ENCODE measurements at places on chromosomes 13 and 19.

DNA sequence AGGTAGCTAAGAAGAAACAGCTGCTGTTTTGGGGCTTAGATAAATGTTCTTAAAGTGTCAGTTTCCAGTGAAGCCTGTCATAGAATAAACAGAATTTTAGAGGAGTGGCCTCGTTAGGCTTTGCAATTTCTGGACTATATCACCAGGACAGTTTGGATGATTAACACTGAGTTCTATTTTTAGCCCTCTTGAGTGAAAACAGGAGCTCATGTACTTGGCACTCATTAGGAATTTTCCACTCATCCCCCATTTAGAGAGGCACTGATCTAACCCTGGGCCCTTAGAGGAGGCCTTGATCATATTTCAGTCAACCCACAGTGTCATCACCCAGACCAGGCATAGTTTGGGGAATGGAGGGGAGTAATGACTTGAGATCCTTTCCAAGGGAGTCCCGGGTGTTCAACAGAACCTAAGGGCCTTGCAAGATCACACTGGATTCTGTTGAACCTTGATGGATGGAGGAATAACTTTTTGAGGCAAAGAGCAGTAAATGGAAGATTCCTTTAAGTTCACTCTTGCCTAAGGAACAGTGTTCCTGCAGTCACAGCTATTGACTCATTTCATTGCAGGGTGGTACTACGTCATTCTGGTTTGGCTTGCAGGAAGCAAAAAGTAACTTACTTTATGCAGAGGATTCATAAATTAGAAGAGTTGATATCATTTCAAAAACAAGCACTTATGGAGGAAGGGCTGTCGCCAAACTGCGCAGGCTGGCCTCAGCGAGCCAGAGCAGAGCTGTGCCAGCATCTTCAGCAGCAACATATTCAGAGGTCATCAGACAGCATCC is 160.2 kb downstream of the SLC7A1 start:
- DNase-seq: no peak

DNA sequence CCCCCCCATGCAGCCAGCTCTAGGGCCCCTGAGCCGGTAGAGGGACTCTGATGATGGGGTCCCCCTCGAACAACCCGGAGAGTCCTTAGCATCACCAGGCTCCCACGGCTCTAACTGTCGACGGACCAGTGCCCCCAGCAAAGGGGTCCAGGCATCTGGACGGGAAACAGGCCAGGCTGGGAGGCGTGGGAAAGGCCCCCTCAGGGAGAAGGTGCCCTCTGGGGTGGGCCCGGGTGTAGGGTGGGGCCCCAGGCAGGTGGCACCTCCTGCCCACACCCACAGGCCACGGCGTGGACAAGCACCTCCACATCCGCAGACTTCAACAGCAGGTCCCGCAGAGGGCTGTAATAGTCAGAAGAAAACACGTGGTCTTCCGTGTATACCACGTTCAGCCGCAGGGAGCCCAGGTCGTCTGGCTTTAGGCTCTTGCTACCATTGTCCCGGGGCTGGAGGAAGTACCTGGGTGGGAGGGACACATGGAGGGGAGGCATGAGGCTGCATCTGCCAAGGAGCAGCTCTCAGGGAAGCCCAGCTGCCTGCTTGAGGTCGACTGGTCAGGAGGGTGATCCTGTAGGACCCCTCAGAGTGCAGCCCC is 44.7 kb upstream of the C13orf46 start:
- DNase-seq: no peak

- no peak for DNase-seq
Measured at GRCh38 chr13:49240017-49240416, 7.7 kb upstream of the CDADC1 start.

DNA sequence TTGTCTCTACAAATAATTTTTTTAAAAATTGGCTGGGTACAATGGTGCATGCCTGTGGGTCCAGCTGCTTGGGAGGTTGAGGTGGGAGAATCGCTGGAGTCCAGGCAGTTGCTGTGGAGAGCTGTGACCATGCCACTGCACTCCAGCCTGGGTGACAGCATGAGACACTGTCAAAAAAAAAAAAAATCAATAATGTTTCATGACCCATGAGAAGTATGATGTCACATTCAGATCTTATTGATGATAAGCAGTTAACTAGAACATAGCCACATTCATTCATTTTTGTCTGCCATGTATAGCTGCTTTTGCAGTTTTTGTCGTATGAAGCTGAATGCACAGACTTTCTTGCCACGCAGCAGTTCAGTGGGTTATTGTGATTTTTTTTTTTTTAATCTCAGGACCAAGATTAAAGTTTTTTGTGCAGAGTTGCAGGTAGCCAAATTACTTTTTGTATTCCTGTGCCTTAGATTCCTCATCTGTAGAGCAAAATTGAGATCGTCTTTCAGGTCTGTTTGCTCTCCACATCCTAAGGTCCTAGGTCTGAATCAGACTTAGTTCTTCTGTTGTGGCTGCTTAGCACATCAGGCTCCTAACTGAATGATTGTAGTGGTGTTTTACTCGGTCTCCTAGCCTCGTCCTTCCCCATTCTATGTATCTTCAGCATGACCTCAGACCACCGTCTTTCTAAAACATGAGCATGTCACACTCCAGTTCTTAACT is 145.2 kb downstream of the GGACT start:
- no peak for DNase-seq

GRCh38 chr19:27779954-27780353 is 1433.0 kb downstream of the UQCRFS1 start:
- no peak for DNase-seq

GRCh38 chr13:113884821-113885220 is 20.9 kb upstream of the GAS6 start:
- no peak for DNase-seq

DNA sequence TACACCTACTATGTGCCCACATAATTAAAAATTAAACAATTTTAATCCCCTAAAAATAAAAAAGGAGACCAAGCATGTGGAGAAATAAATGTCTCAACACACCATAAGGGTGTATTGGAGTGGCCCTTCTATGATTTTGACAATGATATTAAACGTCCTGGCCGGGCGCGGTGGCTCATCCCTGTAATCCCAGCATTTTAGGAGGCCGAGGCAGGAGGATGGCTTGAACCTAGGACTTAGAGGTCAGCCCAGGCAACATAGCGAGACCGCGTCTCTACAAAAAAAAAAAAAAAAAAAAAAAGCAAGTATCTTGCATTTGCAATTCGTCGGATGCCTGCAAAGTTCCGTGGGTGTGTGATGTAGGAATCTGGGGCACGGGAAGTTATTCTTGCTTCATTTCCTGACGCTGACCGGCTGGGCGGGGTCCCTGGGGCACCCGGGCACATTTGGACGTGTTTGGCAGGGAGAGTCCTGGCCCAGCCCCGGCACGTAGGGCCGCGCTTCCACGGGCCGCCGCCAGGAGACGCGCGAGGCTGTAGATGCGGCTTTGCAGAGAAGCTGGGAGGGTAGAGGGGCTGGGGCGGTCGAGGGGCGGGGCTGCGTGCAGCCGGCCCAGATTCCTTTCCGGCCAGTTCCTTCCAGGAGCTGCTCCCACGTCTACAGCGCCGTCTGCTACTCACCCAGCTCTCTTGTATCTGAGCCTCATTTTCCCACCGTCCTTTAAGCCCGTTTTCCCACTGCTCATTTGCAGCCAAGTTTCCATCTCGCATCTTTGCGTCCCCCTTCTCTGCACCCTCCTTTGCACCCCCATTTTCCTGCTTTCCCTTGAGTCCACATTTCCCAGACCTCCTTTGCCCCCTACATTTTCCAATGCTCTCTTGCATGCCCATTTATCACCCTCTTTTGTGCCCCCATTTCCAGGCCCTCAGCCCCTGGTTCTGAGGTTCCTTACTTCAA is 2.2 kb upstream of the TSPAN16 start:
- DNase-seq: peak; percentile 46

DNA sequence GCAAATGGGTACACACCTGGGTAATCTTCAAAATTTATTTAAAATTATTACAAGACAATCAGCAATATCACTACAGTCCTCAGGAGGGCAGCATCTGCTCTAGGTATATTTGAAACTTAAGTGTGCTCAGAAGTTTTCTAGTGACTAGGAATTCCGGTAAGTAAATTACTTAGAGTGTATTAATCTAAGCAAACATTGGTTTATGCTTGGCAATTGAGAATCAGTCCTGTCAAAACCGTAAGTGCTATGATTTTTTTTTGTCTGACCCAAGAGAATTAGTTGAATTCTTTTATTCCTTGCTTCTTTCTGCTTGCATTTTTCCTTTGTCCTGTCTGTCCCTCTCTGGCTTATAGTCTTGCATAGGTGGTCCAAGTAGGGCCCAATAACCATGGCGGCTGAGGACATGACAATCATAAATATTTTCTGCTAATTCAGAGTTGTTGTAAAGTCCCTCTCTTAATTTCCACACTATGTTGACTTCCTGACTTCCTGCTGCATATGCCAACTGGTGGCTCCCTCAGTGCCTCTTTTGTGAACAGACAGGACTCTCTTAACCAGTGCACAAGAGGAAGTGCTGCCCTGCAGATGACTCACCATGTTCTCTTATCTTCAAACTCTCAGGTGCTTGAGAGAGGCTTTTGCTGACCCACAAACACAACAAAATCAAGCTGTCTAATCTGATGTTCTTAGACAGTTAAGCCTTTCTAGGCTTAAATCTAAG is 82.2 kb downstream of the SLAIN1 start:
- no peak for DNase-seq
